ENCODE measurements at places on chromosomes 1 and 21. TPM values are rescaled to one million over a fixed set of nuclear protein-coding genes. Genes with fewer than 3 reads are reported as not detected.

Gene CCDC17
- polyA plus RNA-seq = 1.9 TPM

Gene AJAP1
- polyA plus RNA-seq = 1.2 TPM

Gene S100A7
- polyA plus RNA-seq = 0.92 TPM

Gene C1orf141
- polyA plus RNA-seq = 0.42 TPM

Gene PADI4
- polyA plus RNA-seq = 0.50 TPM

DNA sequence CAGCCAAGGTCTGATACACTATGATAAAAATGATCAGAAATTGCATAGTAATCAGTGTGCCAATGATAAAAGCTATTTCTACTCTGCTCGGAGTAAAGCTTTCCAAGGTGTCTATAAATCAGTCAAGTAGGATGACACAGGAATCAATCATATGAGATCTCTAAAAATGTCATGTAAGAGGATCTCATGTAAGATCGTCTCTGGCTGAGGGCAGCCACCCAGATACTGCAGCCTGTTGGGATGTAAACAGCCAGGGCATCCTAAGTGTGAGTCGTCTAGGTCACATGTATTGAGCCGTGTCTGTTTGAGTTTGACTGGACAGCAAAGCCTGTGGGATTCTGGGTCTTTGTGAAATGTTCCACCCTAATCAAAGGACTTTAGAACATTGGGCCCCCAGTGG is 2.8 kb upstream of the TEX35 start:
- no peak for DNase-seq

GRCh38 chr1:35870651-35871309 is 12.2 kb upstream of the AGO1 start:
- DNase-seq = no peak

DNA sequence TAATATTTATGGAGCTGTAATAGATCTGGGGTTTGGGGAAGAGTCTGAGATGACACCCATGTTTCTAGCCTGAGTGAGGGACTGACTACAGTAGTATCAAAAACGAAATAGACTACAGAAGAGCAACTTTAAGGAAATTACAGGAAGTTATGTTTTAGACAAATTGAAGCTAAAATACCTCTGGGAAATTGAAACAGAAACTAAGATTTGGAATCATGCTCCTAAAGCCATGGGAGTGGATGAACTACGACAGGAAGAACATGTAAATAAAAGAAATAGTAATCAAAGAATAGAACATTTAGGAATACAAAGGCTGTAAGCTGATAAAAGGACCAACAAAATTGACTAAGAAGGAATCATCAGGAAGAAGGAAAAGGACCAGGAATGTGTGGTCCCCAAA is 68.9 kb downstream of the KIAA0319L start:
- DNase-seq = no peak

Data from right renal cortex interstitium (tissue), 3 donors.